ENCODE measurements at places on chromosomes 2 and 18.
A peak's percentile ranks its signal among the peaks of the same experiment; 100 is the strongest.

- DNase-seq = no peak
Observed at GRCh38 chr2:101690547-101691152, 6.9 kb upstream of the MAP4K4 start.

GRCh38 chr2:202627042-202627441 lies 7.7 kb upstream of the FAM117B start:
- no peak for DNase-seq

- no peak for DNase-seq
Observed at GRCh38 chr18:42459873-42460272, 504.8 kb downstream of the PIK3C3 start.

DNA sequence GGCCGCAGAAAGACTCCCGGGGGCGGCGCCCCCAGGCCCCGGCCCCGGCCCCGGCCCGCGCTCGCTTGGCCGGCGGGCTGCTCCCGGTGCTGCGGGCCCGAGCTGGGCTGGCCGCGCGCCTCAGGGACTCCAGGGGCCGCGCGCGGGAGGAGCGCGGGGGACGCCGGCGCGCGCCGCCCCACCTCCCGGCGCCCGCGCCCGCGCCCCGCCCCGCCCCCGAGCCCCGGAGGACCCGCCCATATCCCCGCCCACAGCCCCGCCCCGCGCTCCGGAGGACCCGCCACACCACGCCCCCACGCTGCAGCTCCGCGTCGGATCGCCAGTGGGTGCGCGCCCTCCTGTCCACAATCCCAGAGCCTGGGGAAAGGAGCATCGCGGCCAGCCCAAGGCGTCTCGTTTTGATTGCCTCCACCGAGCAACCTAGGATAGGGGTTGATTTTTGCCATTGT lies at the start of gene PARD6G:
Gene PARD6G, minus strand, starts transcription at position 122 of the 449 bp plus-strand sequence. CDS start 166 bp downstream, outside the sequence.
- no peak for DNase-seq

GRCh38 chr2:74364533-74365505 lies 15.3 kb downstream of the DCTN1 start:
- no peak for DNase-seq

GRCh38 chr18:62186499-62186773 lies 420 bp downstream of the PIGN start:
- peak; percentile 68 for DNase-seq

DNA sequence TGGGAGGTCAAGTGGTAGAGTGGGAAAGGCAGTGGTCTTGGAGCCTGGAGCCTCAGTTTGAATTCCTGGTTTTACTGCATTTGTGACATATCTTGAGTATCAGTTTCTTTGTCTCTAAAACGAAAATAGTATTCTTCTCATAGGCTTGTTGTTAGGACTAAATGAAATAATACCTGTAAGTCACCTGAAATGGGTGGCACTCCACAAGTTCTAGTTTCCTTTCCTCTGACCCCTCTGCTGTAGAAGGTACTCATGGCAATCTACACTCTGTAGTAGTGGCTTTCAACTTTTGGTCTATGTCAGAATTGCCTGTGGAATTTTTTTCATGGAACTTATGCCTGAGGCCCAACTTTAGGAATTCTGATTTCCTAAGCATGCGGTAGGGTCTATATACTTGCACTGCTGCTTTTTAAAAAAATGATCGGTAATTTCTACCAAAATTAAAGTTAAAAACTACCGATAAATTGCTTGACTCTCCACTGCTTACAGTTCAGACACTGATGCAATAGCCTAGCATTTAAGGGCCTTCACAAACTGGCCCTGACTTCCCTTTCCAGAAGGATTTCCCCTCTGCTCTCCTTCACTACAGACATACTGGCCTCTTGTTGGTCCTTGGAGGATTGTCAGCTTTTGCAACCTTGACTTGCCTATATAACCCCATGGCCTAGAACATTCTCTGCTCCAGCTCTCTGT lies 47.2 kb downstream of the PLEK start:
- no peak for DNase-seq

DNA sequence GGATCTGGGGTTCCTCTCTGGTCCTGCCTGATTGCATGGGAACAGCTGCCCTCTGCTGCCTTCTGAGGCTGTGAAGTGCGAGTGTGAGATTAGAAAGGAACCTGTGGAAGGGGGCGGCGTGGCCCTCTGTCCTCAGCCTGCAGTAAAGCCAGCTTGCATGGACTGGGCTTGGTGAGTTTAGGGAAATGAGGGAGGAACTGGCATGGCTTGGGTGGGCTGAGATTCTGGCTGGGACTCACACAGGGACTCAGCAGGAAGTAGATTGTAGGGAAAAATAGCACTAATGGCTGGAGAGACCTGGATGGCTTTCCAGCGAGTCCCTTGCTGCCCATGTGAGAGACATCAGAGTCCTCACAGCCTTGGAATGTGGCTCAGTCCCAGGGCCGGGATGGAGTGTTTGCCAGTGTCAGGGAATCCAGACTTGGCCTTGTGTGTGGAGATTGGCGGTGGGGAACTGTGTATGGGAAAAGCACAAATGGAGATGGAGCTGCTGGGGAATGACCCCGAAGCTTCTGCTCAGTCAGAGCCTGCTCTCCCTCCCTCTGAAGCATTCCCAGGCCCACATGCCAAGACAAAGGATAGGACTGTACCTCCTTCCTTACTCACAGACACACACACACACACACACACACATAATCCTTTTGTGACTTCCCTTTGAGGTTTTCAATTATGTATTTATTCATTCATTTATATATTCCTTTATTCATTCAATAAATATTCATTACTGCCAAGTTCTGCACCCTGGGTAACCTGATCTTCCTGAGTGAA lies 115.4 kb downstream of the ACAA2 start:
- DNase-seq = no peak

- no peak for DNase-seq
Observed at GRCh38 chr2:224971214-224971613, 71.1 kb downstream of the DOCK10 start.

DNA sequence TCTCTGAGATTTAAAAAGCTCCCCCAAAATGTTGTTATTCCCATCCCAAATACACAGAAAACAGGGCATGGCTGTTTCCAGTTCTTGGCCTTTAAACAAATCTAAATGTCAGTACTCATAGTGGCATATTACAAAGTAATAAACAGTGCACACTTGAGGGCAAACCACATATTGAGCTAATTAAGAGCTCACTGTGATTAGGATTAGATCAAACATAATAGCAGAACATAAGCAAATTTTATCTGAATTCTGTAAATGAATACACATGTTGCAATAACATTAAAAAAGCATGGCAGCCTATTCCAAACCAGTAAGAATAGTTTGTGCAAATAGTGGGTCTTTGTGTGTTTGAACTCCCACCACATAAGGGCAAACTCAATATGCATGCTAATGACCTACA lies 66.7 kb downstream of the FAM228A start:
- DNase-seq = no peak

DNA sequence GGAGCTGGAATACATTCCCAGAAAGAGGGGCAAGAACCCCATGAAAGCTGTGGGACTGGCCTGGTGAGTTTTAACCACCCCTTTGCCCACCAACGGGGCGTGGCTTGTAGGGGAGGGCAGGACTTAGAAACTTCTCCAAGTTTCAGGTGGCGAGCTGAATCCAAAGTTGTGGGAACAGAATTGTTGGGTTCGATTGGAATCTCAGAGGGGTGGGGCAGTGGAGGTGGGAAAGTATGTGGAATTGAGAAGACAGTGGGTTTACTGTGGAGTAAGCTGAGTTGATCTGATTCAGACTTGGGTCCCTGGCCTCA lies 1.1 kb downstream of the PNKD start:
- no peak for DNase-seq

- DNase-seq = no peak
Observed at GRCh38 chr2:238104691-238105371, 4.7 kb downstream of the ESPNL start.

DNA sequence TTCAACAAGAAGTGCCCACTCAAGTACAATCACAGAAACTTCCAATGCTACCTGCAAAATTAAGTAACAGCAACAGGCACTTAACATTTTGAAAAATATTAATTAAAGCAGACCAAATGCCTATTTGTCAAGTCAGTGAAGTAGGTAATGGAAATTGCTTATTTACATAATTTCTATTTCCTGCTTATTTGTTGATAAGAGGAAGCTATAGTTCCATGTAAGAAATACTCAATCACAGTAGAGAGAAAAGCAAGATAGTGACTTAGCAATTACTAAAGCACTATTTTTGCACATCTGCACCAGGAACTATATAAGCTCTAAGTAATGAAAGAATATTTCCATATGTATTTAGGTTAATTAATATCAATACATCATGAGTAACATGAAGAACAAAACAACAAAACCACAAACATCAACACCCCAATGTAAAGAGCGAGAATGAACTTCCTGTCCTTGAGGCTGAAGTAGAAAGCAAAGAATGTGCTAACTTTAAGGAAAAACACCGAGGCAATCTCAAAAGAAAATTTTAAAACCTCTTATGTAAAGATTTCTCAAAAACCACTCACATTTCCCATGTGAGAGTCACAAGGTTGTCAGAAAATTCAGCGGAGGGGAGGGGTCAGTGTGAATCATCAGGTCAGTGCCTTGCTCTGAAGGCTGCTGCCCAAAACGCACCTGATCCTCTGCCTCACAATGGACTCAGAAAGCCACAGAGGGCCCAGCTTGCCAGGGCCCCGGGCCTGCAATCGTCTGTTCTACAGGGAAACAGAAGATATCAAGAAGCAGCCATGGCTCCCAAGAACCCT lies 12.5 kb downstream of the NPC1 start:
- no peak for DNase-seq

DNA sequence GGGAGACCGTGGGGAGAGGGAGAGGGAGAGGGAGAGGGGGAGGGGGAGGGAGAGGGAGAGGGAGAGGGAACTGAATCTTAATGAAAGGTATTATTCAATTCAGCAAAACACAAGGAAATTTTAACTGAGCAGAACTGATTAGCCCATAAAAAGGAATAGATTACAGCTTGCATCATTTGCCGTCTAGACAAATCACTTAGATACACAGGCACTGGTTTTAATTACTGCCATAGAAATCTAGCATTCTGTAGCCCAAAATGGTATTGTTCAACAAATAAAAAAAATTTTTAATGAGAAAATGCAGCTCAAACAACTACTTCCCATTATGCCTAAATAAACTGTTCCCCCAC lies 7.9 kb upstream of the KCNF1 start:
- DNase-seq = no peak

DNA sequence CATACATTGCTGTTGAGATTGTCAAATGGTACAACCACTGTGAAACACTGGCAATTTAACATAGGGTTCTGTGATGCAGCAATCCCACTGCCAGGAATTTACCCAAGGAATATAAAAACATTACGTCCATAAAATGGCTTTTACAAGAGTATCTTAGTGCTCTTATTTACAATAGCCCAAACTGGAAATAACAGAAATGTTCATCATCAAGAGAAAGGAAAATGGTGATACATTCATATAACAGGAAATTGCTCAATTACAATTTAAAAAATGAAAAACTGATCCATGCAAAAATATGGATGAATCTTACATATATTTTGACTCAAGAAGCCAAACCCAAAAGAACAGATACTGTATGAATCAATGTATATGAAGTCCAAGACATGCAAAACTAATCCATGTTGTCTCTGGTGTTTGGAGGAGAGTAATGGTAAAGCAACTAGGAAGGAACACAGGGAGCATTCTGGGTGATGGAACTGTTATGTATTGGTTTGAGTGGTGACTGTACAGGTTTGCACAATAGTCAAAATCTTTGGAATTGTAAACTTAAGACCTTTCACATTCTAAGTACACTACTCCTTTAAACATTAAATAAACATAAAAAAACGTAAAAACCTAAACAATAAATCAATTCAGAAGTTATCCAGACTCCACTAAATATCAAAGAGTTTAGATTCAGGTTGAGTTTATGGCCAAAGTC lies 104.8 kb upstream of the WDR75 start:
- DNase-seq = no peak

DNA sequence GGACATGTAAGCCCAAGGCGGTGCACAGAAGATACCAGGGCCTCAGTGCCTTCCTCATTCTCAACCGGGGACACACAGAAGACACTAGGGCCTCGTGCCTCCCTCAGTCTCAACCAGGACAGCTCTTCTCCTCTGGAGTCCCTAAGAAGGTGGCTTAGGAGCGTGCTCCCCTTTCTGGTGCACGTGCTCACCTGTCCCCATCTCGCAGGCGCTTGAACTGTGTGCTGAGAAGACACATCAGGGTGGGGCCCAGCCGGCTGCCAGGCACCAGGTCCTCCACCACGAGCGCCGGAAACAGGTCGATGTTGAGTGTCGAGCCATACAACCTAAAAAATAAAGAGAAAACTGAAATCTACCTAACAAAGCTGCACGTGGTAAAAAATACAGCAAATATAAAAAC lies 99.9 kb downstream of the PXDN start:
- no peak for DNase-seq

GRCh38 chr2:37560863-37561614 lies 110.4 kb downstream of the CDC42EP3 start:
- no peak for DNase-seq

GRCh38 chr2:30147196-30147714 lies 448 bp downstream of the YPEL5 start:
- DNase-seq = no peak

GRCh38 chr2:38215993-38216392 lies 140.0 kb upstream of the CYP1B1 start:
- no peak for DNase-seq

DNA sequence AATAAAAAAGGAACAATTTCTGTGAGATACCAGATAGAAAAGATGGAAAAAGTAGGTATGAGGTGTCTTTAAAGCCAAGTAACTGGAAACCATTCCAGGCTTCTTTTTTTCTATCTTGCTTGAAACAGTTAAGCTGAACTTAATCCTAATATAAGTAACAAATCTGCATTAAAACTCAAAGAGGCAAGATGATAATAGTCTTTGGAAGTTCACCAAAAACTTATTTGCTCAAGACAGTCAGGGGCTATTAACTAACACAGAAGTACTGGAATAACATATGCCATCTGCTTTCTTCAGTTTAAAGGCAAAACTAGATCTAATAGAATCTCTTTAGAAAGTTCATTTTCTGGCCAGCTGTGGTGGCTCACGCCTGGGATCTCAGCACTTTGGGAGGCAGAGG lies 18.8 kb downstream of the PDIA6 start:
- DNase-seq = no peak
